GM23338 (cell line): ENCODE measurements at places on chromosomes 16 and 17.

GRCh38 chr16:83147244-83147643, 520.5 kb downstream of the CDH13 start:
- no peak for DNase-seq

DNA sequence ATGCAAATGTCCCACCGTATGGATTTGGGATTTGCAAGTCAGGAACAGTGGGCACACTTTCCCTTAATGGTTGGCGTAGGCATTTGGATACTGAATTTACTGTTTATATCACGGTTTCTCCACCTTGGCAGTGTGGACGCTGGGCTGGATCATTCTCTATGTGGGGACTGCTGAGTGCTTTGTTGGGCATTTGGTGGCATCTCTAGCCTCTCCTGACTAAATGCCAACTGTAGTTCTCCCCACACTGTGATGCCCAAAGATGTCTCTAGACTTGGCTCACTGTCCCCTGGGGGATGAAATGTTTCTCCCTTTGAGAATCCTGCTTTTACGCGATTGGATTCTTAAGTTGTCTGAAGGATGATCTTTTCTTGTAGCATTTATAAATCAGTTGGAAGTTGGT, 49.0 kb downstream of the RBFOX1 start:
- DNase-seq: no peak

- DNase-seq: no peak
Measured at GRCh38 chr17:10035885-10036284, 130.8 kb upstream of the RCVRN start.

DNA sequence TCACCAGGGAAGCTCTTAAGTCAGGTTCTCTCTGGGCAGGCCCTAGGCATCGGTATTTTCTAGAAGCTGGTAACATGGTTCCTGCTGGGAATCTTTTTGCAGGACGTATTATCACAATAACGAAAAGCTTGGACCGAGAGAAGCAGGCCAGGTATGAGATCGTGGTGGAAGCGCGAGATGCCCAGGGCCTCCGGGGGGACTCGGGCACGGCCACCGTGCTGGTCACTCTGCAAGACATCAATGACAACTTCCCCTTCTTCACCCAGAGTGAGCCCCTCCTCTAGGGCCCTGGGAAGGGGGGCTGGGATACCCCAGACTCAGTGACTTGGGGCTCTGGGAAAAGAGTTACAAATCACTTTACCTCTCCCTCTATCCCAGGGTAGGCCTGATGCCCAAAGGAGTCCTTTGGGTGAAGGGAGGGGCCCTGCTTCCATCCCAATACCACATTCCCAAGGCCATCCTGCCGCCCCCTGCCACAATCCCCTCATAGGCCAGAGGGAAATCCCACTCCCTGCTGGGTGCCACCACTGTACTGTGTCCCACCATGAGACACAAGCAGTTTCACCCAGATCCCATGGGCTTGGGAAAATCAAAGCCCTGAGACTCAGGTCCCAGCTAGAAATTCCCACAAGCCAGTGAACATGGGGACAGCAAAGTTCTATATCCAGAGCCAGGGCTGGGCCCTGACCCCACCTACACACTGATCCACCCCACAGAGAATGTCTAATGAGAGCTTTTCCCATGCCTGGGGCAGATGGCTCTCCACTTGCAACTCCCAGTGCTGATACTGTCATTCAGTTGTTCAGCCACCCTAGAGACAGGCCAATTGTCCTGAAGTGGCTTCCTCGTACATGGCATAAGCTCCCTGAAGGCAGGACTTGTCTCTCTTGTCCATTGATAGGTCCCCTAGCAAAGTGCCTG, 23.0 kb downstream of the CDH5 start:
- no peak for DNase-seq

GRCh38 chr17:7885367-7886226, 3.0 kb upstream of the CHD3 start:
- peak; percentile 72 for DNase-seq

GRCh38 chr17:19331134-19331533, 31.4 kb downstream of the B9D1 start:
- no peak for DNase-seq

GRCh38 chr16:51050377-51050706, 100.7 kb downstream of the SALL1 start:
- no peak for DNase-seq

DNA sequence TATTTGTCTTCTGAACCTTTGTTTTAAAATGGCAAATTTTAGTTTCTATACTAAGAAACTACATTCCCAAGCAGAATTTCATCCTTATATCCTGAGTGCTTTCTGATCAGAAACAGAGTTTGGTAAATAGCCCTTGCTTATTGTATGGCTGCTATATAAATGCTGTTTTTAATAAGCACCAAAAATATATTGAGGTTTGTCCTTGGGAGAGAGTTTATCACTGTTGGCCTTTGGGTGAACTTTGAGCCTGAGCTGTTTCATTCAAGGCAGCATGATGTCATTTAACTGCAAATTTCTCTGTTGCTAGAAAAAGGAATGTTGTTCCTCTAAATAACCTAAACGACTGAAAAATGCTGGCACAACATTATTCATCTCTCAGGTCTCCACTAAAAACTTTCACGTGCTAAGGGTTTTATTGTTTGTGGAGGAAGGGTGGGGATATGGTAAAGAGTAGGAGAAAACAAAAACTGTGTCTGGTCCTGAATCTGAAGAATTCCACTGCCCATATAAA, 334.3 kb upstream of the TBX2 start:
- DNase-seq: peak; percentile 25

DNA sequence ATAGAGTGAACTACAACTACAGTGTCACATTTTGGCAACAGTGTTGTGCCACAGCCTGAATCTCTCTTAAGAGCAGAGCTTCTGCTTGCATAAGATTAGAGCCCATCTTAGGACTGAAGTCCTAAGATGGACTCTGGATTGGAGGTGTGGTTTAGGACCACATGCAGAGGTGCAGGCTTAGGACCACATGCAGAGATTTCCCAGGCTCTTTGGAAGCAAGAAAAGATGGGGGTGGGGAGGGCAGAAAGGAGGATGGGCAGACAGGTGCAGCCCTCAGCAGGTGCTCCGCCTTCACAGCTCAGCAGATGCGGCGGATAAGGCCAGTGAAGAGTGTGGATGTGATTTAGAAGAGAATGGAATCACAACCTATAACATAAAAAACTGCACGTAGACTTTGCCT, 128.7 kb downstream of the TANGO6 start:
- DNase-seq: peak; percentile 91

- DNase-seq: no peak
Measured at GRCh38 chr17:63516910-63517824, 6.0 kb upstream of the KCNH6 start.

- DNase-seq: peak; percentile 59
Measured at GRCh38 chr17:17877529-17878358, 41.0 kb upstream of the SREBF1 start.

- DNase-seq: no peak
Measured at GRCh38 chr17:56434610-56435009, 158.9 kb upstream of the NOG start.

GRCh38 chr17:1498869-1499268, 6.4 kb upstream of the MYO1C start:
- DNase-seq: no peak

DNA sequence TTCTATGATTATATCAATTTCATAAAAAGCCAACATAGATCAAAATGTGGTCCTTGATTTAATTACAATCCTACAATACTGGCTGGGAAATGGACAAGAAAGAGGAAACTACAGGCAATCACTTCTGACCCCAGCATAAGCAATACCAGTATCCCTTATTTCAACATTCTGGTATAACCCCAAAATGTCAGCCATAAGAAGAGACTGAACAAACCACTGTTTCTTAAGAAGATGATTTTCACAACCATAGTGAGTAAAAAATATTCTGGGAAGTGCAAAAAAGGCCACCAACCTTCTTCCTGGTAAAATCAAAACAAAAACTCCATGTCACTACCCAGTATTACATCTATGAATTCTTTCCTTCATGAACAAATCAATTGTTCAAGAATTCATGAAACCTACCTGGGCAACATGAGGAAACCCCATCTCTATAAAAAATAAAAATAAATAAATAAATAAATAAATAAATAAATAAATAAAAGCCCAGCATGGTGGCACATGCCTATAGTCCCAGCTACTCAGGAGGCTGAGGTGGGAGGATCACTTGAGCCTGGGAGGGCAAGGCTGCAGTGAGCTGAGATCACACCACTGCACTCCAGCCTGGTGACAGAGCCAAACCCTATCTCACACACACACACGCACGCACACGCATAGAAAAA, 7.5 kb downstream of the N4BP1 start:
- DNase-seq: no peak

DNA sequence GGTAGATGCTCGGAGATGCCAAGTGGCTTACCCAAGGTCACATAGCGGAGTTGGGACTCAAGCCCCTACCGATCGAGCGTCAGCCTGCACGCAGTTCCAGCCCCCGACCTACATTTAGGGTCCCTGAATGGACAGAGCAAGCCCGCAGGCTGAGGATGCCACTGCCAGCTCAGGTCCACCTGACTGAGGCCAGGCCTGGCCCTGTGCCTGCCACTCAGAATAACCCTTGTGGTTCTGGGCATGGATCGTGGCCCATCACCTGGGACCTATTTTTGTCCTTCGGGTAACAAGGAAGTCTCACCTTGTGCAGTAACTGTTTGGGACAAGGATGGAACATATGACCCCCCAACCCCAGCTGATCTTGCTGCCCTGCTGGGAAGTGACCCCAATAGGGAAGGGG, 17.1 kb downstream of the CDH16 start:
- no peak for DNase-seq

DNA sequence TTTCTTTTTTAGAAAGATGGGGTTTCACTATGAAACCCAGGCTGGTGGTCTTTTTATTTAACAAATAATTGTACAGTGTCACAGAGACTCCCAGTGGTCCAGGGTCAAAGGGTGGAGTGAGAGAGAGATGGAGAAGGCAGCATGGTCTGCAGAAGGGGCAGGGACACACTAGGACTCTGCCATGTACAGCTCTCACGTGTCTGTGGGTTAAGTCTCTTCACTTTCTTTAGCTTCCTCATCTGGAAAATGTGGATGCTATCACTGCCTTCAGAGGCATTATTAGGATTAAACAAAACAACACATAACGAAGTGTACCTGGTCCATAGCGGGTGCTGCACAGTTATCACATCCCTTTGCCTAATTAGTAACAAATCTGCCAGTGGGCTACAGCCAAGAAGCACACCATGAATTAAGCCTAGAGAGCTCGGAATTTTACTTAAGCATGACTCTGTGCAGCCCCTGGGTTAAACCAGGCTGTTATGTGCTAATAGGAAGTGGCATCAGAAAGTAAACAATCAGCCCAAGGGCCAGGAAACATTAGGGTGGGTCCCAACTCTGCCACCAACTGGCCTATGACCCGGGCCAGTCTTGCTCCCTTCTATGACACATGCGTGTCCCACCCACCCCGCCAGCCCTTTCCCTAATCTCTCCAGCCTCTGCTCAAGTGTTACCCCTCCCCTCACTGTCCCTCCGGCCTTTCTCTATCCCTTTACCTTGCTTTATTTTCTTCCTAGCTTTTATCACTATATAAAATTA, 13.9 kb downstream of the TOP3A start:
- DNase-seq: no peak

DNA sequence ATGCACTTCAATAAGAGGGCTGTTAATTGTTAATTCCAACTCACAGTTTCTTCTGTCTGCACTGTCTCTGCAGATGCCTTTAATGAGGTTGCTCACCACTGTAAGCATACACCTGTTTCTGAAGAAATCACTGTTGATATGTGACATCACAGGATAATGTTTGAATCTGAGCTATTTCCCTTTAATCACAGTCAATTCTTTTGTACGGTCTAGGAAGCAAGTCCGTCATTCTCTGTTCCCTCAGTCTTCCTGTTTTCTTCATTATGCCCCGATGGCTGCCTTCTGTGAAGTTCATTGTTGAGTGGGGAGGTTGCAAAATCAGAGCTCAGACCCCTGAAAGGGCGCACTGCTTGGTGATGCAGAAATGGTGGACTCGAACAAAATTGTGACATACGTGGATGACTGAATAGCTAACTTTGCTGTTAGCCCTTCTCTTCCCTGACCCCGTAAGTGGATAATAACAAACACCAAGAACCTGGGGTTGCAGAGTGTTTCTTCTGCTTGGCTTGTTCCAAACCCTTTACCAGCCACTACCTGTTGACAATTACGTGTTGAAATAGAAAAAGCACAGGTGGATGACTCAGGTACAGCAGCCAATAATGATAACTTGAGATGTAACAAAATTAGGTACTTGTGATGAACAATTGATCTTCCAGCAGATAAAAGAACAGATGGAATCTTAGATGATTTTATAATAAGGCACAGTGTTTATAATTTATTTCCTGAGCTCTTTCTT, 71.9 kb upstream of the AXIN2 start:
- DNase-seq: no peak

DNA sequence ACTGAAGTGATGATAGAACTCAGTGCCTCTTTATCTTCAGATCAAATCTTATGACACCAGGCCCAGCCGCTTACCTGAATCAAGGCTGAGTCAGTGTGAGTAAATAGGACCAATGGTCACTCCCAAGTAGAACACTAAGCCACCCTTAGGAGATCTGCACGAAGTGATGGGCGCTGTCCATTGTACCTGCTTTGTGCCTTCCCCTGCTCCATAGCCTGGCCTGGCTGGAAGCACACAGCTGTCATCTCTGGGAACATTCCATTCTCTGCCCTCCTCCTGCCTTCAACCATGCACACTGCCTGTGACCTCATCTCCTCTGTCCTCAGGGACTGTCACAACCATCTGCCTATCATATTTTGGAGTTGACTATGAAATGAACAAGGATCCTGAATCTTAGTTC, 279.5 kb upstream of the ASIC2 start:
- no peak for DNase-seq

DNA sequence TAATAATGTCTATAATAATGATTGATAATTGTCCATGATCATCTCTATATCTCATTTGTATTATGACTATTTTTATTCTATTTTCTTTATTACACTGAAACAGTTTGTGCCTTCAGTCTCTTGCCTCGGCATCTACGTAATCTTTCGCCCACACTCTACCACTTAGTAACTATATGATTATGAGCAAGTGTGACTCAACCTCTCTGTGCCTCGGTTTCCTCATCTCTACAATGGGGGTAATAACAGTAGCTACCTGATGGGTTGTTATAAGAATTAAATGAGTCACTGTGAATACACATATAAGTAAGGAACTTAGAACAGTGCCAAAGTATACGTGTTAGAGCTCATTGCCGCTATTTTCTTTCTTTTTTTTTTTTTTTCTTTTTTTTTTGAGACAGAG, 3.7 kb upstream of the SLC16A11 start:
- no peak for DNase-seq

GRCh38 chr16:15783985-15784384, 72.8 kb downstream of the MYH11 start:
- no peak for DNase-seq

- peak; percentile 40 for DNase-seq
Measured at GRCh38 chr16:82755570-82756282, 129.0 kb downstream of the CDH13 start.

- no peak for DNase-seq
Measured at GRCh38 chr16:49462989-49463371, 89.4 kb downstream of the C16orf78 start.

- DNase-seq: no peak
Measured at GRCh38 chr17:5480962-5481361, 5.0 kb downstream of the DERL2 start.
